Stimulated activated CD4-positive, alpha-beta T cell treated with anti-CD3 and anti-CD28 coated beads, Interleukin-15, amount 100 ng/mL, for 48 hours (primary cell): ENCODE measurements at places on chromosomes 7 and 10.

DNA sequence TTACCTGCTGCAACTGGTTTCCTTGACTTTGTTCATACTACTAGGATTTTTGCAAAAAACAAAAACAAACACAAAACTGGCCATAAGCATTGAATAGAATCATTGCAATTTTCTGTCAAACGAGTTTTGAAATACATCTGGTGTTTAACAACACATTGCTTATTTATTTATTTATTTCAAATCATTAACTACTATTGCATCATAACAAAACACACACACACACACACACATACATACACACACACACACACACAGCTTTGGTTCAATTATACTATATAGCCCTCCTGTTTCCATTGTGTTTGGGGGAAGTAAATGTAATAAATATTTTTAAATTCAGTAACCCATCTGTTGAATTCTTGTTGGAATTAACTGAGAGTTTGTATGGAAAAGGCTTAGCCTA is 43.8 kb downstream of the NRG3 start:
- DNase-seq = no peak

- no peak for DNase-seq
These were observed 294.4 kb upstream of the BMPER start for GRCh38 chr7:33610918-33611317.

DNA sequence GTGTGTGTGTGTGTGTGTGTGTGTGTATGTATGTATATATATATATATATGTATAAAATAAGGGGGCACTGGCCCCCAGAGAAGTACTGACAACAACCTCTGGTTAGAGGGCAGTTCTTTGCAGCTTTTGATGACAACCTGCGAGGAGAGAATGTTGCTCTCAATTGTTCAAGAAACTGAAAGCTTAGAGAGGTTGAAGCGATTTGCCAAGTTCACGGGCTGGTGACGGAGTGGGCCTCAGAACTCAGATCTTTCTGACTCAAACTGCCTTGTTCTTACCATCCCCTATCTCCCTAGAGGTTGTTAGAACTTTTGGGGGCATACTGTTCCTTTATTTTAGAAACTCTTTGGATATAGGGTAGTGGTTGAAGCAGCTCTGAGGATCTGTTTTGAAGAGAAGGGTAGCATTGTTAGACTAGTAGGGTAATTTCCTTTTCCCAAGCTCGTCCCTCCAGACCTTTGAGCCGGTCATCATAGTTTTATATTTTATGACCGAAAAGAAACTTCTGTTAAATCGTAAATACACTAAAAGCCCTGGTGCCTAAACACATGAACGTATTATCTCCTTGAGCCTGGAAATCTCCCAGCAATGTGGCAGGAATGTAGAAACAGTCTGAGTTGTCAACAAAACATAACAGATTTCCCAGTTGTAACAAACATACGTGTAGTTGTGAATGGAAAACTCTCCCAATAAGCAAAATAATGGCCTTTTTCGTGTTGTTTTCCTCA is 541.7 kb upstream of the GALNT17 start:
- no peak for DNase-seq

GRCh38 chr7:27031289-27032172 is 64.3 kb downstream of the HOXA1 start:
- no peak for DNase-seq

DNA sequence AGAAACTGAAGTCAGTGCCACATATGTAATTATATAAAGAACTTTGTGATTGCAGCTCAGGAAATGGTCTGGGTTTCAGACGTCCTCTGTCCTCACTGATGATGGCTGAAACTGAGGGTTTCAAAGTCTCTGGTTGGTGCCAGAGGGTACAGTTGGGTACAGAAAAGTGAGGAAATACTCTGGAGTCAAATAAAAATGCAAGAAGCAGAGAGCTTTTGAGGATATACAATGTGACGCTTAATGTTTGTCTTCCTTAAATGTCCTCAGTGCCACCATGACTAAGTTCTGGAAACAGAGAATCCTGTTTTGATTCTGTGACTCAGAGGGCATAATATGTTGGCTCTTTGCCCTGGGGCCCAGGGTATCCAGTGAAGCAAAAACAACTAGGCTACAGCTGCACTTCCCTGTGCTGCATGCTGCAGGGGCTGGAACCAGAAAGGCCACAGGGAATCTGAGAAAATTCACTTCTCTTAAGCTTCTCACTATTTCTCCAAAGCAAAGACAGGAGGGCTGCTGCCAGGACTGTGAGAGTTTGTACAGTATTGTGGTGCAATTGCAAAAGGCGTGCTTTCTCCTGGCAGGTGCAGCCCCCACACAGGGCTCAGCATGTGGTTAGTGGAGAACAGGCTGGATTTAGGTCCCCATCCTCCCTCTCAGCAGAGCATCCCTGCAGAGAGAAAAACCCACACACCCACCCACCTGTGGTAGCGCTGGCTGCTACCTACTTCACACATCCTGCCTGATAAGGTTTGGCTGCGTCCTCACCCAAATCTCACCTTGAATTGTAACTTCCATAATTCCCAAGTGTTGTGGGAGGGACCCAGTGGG is 169.5 kb upstream of the SVIL start:
- DNase-seq = peak; percentile 10

DNA sequence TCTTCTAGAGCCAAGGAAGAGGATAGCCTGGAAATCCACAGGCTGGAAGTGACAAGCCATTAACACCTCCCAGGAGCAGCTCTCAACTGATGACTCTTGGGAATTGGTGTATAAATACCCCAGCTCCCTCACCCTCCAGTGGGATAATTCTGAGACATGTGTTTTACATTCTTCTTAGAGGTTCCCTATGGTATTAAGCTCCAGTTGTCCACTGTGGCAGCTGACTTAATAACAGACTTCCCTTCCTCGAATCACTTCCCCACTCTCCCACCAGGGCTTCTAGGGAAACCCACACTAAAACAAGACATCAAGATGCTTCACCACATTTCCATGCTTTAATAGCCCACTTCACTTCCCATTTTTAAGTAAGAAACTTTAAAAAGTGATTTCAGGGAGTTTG is 47.2 kb downstream of the FAM107B start:
- DNase-seq = no peak
